Aorta (tissue), 5 donors: ENCODE measurements at places on chromosomes 16 and 17. TPM values are rescaled to one million over a fixed set of nuclear protein-coding genes. Genes with fewer than 3 reads are reported as not detected.

The FBXL16 gene
- 0.16 TPM for total RNA-seq

The ASGR1 gene
- total RNA-seq = 2.6 TPM

The SOX9 gene
- total RNA-seq = 3.8 TPM

DNA sequence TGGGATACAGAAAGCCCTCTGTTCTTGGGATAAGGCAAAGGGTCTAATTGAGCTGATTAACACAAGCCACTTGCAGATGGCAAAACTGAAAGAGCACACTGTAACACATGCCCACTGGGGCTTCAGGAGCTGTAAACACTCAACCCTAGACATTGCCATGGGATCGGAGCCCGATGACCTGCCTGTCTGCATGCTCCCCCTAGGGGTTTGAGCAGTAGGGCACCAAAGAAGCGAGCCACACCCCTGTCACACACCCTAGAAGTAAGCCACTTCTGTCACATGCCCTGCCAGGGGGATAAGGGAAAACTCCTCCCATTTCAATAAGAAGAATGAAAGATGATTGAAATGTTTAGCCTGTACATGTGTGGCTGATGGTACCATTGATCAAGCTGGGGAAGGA is 81.3 kb upstream of the IRX6 start:
- no peak for DNase-seq
- H3K36me3 ChIP-seq = no peaks in the 10 kb centered on the region
- H3K4me1 ChIP-seq = no peaks in the 10 kb centered on the region
- H3K27me3 ChIP-seq = no peaks in the 10 kb centered on the region
- no peak overlapping the region for H3K27ac ChIP-seq

DNA sequence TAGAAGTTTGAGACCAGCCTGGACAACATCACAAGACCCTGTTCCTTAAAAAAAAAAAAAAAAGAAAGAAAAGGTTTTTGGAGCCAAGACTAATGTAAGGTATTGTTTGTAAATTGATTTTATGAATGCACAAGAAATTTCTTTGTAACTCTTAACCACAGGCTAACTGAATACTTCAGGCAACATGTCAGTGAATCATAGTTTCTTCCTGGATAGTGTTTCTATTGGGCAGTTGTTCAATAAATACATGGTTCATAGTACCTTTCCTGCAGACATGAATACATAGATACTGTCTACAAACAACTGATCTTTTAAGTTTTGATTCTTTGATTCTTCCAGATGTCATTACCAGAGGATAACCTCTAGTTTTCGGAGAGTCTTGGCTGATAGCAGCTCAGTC is 11.6 kb downstream of the DDX42 start:
- H3K4me1 ChIP-seq = no peaks in the 10 kb centered on the region
- no peak overlapping the region for H3K27ac ChIP-seq
- no peak overlapping the region for H3K4me3 ChIP-seq
- no peaks in the 10 kb centered on the region for H3K36me3 ChIP-seq
- H3K27me3 ChIP-seq = no peaks in the 10 kb centered on the region

GRCh38 chr16:51592001-51592501 is 441.0 kb upstream of the SALL1 start:
- H3K27ac ChIP-seq = no peak overlapping the region
- H3K27me3 ChIP-seq = no peaks in the 10 kb centered on the region
- no peak for DNase-seq
- no peak overlapping the region for H3K4me3 ChIP-seq
- no peaks in the 10 kb centered on the region for H3K36me3 ChIP-seq

GRCh38 chr17:28940675-28941074 is 10.6 kb downstream of the PHF12 start:
- H3K4me3 ChIP-seq = no peak overlapping the region
- H3K36me3 ChIP-seq = no peaks in the 10 kb centered on the region
- no peak overlapping the region for H3K27ac ChIP-seq
- DNase-seq = no peak
- no peaks in the 10 kb centered on the region for H3K27me3 ChIP-seq

- H3K27ac ChIP-seq = no peak overlapping the region
- no peak for DNase-seq
- no peak overlapping the region for H3K4me3 ChIP-seq
- no peaks in the 10 kb centered on the region for H3K27me3 ChIP-seq
Observed at GRCh38 chr16:69859105-69859989, 91.8 kb upstream of the CLEC18A start.

GRCh38 chr17:42138749-42139492 is 15.9 kb downstream of the RAB5C start:
- H3K27me3 ChIP-seq = no peaks in the 10 kb centered on the region
- no peaks in the 10 kb centered on the region for H3K36me3 ChIP-seq
- H3K27ac ChIP-seq = no peak overlapping the region
- H3K4me3 ChIP-seq = no peak overlapping the region

- no peak overlapping the region for H3K27ac ChIP-seq
- no peaks in the 10 kb centered on the region for H3K4me1 ChIP-seq
- H3K36me3 ChIP-seq = no peaks in the 10 kb centered on the region
Observed at GRCh38 chr16:11966173-11966572, 1.2 kb downstream of the TNFRSF17 start.

DNA sequence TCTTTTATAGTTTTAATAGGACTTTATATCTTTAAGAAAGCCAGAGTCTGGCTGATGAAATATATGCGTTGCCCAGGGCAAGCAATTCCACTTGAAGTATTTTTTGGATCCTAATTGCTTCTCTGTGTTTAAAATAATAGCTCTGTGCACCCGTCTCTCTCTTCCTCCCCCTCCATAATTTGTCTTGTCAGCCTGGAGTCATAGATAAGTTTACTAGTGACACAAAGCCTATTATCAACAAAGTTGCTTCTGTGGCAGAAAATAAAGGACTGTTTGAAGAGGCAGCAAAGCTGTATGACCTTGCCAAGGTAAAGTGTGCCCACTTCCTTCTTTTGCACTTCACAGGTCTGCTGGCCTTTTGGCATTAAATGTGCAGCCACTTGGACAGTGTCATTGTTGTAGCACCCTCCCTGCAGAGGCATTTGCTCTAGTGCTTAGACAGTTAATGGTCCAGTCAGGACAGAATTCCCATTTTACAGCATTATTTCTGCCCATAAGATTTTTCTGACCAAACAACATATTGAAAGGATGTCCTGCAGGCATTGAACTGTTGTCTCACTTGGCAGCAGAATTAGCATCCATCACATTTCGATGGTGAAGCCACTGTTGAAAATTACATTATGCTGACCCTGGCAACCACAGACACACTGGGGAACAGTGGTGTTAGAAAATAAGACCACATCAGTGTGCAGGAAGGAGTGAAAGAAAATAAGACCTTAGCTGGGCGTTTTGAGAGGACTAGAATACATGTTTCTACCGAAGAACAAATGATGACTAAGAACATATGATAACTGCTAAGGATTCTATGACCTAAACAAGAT is 28.4 kb upstream of the SLC12A3 start:
- H3K4me3 ChIP-seq = no peak overlapping the region
- peaks cover 13% of the 10 kb centered on the region for H3K36me3 ChIP-seq
- H3K27ac ChIP-seq = no peak overlapping the region
- no peaks in the 10 kb centered on the region for H3K4me1 ChIP-seq
- no peak for DNase-seq
- no peaks in the 10 kb centered on the region for H3K27me3 ChIP-seq

- no peaks in the 10 kb centered on the region for H3K36me3 ChIP-seq
- no peak overlapping the region for H3K4me3 ChIP-seq
- H3K27ac ChIP-seq = no peak overlapping the region
- DNase-seq = no peak
- peaks cover 1% of the 10 kb centered on the region for H3K4me1 ChIP-seq
- no peaks in the 10 kb centered on the region for H3K27me3 ChIP-seq
Observed at GRCh38 chr16:74743668-74744299, 30.8 kb downstream of the FA2H start.

- peak; percentile 11 for DNase-seq
- no peaks in the 10 kb centered on the region for H3K27me3 ChIP-seq
- no peak overlapping the region for H3K27ac ChIP-seq
- no peaks in the 10 kb centered on the region for H3K4me1 ChIP-seq
- H3K36me3 ChIP-seq = no peaks in the 10 kb centered on the region
Observed at GRCh38 chr17:49452661-49453060, 38.0 kb upstream of the PHB1 start.

DNA sequence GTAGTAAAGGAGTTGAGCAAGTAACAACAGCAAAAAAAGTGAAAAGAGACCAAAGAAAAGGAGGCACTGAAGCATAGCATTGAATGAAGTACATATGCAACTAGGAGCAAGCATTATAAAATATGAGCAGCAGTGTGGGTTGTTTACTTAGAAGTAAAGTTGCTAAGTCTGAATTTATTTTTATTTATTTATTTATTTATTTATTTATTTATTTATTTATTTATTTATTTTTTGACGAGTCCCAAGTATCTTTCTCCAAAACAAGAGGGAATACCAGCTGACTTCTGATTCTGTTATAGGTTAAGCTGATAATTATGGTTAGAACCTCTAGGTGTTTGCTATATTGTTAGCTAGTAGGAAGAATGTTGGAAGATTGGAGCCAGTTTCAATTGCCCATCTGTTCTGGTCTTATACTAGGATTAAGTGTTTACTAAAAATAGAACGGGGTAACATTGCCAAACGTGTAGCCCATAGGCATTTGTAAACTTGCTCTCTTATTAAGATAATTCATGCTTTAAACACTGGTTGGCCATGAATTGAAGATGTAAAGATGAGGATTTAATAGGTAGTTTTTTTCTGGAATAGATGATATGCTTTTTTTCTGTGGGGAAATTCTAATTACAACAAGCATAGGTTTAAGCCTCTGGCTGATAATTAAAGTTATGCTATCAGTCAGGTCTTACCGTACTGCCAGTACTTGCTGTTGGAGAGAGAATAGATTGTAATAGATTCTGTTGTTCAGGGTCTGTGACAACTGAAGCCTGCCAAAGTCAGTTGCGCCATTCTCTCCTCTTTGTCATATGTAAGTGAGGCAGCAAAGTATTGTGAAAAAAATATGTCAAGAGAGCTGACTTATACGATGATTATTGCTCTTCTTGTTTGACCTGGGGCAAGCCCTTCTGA is 66.7 kb downstream of the PPM1E start:
- DNase-seq = no peak
- no peaks in the 10 kb centered on the region for H3K36me3 ChIP-seq
- H3K27ac ChIP-seq = no peak overlapping the region

GRCh38 chr16:88570691-88571092 is 489 bp downstream of the ZC3H18 start:
- peaks cover 3% of the 10 kb centered on the region for H3K4me1 ChIP-seq
- no peak for DNase-seq
- H3K27me3 ChIP-seq = no peaks in the 10 kb centered on the region
- H3K27ac ChIP-seq = peak overlapping the region; percentile 14
- H3K36me3 ChIP-seq = no peaks in the 10 kb centered on the region

DNA sequence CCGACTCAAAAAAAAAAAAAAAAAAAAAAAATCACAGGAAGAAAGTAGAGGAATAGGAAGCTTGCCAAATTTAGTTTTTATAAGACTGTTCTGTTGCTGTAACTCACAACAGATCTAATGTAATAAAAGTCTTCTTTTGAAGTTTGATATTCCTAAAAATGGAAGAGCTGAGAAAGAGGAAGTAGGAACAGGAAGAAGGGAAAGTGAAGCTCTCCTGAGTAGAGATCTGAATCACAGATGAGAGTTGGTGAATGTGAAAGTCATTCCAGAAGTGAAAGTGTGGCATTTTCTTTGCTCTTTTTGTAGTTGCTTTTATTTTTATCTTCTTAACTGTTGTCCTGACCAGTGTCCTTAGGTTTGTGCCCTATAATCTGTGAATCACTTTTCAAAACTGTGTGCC is 2.1 kb downstream of the NMT1 start:
- no peak for DNase-seq
- H3K27me3 ChIP-seq = no peaks in the 10 kb centered on the region
- no peaks in the 10 kb centered on the region for H3K36me3 ChIP-seq
- no peak overlapping the region for H3K4me3 ChIP-seq
- no peaks in the 10 kb centered on the region for H3K4me1 ChIP-seq
- no peak overlapping the region for H3K27ac ChIP-seq
